ENCODE measurements at places on chromosomes 11 and 22.

DNA sequence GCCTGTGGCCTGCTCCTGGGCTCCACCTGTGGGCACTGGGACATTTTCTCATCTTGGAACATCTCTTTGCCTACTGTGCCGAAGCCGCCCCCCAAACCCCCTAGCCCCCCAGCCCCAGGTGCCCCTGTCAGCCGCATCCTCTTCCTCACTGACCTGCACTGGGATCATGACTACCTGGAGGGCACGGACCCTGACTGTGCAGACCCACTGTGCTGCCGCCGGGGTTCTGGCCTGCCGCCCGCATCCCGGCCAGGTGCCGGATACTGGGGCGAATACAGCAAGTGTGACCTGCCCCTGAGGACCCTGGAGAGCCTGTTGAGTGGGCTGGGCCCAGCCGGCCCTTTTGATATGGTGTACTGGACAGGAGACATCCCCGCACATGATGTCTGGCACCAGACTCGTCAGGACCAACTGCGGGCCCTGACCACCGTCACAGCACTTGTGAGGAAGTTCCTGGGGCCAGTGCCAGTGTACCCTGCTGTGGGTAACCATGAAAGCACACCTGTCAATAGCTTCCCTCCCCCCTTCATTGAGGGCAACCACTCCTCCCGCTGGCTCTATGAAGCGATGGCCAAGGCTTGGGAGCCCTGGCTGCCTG, 1.4 kb downstream of the SMPD1 start:
- DNase-seq = no peak

GRCh38 chr11:1001617-1002405, 34.7 kb downstream of the MUC6 start:
- DNase-seq = no peak

DNA sequence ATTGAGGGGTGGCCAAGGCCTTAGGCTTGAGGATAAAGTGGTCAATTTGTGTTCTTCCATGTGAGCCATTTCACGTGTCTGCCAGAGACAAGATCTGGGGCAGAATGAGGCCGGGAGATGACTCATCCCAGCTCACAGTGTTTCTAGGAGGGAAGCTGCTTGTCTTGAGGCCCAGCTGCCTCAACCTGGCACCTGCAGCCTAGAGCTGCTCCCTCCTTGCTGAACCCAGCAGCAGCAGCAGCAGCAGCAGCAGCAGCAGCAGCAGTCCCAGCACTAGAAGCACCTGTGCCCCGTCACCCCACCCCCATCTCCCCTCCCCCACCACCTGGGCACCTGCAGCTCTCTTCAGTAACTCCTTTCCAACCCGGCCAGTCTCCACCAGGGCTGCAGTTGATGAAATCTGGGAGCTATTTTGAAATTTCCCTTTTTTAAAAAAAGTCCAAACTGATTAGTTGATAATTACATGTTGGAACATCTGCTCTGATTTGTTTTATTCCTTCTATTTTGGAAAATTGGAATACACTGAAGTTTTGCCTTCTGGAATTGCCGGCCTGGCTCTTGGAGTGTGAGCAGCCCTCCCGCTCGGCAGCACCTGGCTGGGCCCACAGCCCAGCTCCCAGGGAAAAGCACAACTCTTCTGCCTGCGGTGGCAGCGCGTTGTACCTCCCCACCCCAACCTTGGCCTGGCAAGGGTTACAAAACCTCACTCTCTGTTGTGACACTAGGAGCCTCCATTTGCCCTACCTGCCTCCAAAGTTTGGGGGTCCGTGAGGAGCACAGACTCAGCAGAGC, 143.5 kb downstream of the NXPE2 start:
- DNase-seq = no peak

GRCh38 chr22:40443732-40444131, 73.3 kb downstream of the SGSM3 start:
- no peak for DNase-seq

DNA sequence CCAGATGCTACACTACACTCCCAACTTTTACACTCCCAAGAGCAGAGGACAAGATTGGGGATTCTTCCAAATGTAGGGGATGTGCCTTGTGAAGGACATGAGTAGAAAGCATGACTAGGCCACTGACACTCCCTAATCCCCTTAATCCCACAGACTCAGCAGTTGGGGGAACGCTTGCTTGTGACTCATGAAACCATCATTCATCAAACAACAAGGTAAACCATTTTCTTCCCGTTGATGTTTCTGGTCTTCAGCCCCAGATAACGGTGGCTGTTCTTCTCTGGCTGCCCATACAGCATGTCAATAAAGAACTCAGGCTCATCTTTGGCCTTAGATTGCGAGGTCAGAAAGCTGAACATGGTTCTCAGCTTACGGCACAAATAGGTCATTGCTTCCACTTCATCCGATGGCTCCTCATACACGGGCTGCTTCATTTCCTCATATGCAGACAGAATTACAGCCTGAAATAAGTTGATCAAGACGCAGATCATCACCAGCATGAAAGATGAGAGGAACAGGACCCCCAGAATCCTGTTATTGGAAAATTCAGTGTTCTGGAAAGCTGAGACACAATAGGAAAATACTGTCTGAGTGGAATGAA, 6.4 kb upstream of the CDPF1 start:
- DNase-seq = no peak

GRCh38 chr11:11025087-11025486, 167.2 kb upstream of the ZBED5 start:
- DNase-seq = no peak

- DNase-seq = no peak
Observed at GRCh38 chr22:46663001-46663400, 42.8 kb downstream of the GRAMD4 start.

DNA sequence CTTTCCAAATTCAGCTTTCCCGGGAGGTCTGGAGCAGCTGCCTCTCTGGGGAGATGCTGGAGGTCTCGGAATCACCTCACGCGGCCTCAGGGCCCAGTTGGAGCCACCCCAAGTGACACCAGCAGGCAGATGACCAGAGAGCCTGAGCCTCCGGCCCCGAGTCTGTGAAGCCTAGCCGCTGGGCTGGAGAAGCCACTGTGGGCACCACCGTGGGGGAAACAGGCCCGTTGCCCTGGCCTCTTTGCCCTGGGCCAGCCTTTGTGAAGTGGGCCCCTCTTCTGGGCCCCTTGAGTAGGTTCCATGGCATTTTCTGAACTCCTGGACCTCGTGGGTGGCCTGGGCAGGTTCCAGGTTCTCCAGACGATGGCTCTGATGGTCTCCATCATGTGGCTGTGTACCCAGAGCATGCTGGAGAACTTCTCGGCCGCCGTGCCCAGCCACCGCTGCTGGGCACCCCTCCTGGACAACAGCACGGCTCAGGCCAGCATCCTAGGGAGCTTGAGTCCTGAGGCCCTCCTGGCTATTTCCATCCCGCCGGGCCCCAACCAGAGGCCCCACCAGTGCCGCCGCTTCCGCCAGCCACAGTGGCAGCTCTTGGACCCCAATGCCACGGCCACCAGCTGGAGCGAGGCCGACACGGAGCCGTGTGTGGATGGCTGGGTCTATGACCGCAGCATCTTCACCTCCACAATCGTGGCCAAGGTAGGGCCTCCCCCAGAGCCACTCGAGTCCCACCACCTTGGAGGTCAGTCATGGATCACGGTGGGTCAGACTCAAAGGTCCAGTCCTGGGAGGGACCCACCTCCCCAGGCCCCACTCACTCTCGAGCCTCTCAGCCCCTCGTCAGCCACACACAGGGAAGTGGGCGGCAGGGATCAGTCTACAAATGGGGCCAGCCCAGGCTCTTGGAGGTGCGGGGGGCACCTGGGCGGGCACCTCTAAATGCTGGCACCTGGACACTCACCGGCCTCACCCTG, 525 bp downstream of the SLC22A12 start:
- no peak for DNase-seq

GRCh38 chr22:31343235-31344191, 2.6 kb downstream of the PATZ1 start:
- DNase-seq = no peak

DNA sequence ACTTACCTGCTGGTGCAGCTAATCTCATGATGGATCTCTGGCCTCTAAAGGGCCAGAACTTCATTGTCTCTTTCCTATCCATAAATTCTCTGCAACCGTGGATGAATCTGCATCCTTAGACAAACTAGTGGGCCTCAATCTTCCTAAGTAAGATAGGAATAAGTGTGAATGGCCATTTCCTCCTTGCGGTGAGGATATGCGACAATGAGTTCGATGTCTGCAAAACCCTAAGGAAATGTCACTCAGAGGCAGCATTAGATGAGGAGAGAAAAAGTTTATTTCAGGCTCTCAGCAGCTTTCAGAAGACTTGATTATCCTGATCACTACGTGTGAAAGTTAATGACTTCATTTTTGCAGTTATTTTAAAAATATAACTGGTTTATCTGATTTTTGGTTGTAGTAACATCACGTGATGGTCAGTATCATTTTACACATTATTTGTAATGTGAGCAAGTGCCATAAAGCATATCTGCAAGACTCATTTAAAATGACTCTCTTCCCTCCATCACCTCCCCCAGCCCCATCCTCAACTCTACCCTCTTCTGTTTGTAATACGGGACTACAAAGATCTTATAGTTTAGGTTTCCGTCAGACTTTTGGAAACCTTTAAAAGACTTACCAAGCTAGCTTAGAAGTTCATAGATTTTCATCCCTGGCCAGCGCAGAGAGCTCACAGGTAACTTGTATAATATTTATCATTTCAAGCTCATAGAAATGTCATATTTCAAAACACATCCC, 10.2 kb downstream of the GRAP2 start:
- no peak for DNase-seq

- no peak for DNase-seq
Observed at GRCh38 chr11:12806113-12806512, 131.9 kb downstream of the TEAD1 start.

DNA sequence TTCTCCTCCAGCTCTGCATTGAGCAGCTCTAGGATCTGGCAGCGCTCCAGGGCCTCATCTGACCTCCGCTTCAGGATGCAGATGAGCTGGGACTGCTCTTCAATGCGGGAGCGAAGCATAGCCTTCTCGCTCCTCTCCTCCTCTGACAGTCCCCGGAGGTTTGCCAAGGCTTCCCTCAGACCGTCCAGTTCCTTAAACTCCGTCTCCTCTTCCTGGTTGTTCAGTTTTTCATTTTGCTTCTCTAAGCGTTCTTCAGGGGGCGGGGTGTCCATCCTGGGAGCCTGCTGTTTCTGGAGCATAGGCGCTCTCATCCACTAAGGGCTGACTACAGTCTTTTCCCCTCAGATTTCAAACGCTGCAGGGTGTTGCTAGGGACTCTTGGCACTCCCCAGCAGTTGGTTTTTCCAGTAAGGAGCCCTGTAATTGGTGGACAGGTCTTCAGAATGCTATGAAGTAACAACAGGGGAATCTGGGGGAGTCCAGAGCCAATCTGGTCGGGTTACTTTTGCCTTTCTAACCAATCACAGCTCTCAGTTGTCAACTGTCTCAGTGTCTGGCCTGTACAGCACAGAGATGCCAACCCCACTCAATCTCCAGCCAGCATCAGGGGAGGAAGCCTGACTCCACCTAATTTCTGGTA, at the start of gene CCDC89:
TSS of gene CCDC89 (minus strand) at position 376 of the 640 bp plus-strand sequence. CDS start at position 311, 65 bp downstream.
- DNase-seq = no peak

DNA sequence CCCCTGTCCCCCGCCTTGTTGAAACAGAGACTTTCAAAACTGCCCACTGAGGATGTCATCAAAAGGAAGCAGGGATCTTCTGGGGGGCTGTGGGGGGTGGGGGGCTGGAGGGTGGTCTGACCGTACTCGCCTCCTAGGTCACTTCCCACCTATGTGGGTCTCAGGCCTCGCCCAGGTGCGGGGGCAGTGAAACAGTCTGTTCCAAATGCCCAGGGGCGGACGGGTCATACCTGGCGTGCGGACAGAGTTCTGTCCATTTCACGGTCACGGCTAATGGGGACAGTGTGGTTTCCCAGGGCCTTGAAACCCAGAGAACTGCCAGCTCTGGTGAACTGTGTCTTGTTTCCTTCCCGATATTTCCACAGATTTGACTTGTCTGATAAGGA, 27.2 kb downstream of the ANO1 start:
- no peak for DNase-seq

GRCh38 chr11:86442827-86443226, 68.1 kb downstream of the CCDC81 start:
- DNase-seq = no peak

- no peak for DNase-seq
Observed at GRCh38 chr11:117238221-117238620, 5.8 kb downstream of the RNF214 start.

- DNase-seq = no peak
Observed at GRCh38 chr11:132714859-132715440, 817.4 kb downstream of the OPCML start.

DNA sequence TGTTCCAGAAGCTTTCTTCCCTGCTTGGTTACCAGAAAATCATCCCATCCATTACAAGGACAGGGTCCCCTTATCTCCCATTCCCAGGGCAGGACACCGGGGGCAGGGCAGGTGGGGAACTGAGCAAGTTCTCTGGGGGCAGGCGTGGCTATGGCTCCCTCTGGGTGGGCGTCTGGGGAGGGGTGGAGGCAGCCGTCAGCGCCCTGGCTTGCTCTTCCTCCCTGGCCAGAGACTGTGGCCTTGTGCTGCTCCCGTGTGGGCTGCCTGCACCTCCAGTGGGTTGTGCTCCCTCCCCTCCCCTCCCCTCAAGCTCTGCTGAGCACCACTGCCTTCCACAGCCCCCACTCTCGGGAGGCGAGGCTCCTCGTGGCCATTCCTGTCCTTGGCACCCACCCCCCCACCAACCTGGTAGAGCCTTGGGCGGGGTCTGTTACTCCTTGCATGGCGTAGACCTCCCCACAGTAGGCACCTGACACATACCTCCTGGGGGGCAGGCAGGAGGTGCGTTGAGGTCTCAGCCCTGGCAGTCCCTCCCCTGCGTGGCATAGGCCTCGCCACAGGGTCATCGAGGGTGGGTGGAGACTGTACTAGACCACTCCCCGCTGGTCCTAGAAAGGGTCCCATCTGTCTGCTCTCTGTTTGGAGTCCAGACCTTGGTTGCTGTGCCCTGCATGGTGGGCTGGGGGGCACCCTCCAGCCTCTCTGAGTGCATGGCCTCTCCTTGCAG, 24.2 kb upstream of the PPP6R3 start:
- no peak for DNase-seq

All from activated T-helper 1 cell treated with anti-CD3 and anti-CD28 coated beads, Interleukin-2, amount 50 U/mL, for 16 hours (primary cell).